ENCODE measurements at places on chromosomes 1 and 21.

- no peak for DNase-seq
These were observed 85.1 kb downstream of the CLDN17 start for GRCh38 chr21:30081506-30081905.

DNA sequence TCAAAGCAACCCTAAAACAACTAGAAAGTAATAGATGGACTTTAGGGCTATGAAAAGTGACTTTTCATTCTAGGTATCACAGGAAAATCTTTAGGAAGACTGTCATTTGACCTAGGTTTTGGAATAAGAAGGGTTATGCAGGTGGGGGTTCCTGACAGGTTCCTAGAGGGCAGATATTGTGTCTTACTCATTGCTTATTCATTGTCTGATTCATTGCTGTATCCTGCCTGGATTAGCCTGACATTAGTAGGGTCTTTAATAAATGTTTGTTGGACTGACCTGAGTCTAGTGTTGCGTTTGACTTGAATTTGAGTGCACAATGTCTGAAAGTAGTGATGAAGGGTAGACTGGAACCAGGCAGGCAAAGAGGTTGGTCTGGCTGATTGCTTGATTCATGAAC is 6.0 kb downstream of the FNBP1L start:
- no peak for DNase-seq

GRCh38 chr1:236794585-236795034 is 482 bp upstream of the MTR start:
- DNase-seq, result no peak

GRCh38 chr1:99551812-99552614 is 93.9 kb upstream of the PALMD start:
- DNase-seq, result no peak

DNA sequence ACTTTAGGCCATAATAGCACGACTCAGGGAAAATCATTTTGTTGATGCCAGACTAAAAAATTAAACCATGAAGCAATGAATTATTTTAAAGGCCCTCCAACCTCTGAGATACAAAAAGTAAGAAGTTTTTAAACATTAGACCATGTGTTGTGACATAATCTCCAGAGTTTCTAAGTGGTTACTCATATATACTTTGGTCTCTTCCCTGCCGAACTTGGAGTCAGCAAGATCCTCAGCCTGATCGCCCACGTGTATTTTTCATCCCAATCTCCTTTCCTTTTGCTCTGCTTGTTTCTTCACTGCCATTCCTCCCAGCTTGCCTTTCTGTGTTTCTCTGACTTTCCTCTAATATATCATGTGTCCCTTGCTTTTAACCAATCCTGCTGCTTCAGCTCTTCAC is 3.8 kb downstream of the ARV1 start:
- no peak for DNase-seq

DNA sequence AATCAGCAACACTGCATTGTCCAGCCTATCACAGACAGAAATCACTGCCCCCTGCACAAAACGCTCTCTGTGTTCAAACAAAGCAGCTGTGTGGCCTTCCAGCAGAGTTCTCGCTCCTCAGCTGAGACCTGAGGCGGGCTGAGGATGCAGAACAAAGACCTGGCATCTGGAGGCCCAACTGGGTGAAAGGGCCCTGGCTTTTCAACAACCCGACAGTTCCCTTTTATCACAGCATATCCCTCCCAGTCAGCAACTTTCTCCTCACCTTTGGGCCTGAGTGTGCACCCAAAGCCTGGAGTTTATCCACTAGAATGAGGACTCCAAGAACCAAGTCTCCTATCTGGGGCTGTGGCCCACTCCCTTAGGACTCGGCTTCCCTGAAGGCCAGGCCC is 42.6 kb upstream of the A3GALT2 start:
- DNase-seq, result no peak

DNA sequence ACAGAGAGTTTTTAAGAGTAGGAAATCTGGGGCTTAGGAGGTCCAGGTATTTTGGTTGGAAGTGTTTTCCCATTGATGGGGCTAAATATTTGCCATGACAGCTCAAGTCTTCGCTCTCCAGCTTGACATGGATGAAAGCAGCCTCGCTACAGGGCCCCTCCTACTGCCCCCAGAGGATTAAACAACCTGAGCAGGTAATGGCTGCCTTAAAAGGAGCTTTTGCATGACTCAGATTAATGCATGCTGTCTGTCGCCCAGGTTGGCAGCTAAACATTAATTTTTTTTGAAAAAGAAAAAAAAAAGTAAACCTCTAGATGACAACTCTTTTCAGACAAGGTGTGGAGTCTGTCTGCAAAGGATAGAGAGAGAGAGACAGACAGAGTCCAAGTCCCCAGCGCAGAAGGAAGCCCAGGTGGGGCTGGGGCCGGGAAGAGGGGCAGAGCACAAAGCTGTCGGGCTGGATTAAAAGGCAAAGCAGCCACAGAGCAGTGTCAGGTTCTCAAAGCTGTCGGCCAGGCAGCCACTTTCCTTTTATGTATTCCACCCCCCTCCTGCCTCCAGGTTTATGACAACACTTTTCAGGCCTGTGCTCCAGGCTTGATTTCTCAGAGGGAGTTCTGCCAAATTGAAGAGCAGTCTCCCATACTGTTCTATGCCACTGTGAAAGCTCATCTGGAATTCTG is 127.9 kb downstream of the CLIC6 start:
- DNase-seq, result no peak

DNA sequence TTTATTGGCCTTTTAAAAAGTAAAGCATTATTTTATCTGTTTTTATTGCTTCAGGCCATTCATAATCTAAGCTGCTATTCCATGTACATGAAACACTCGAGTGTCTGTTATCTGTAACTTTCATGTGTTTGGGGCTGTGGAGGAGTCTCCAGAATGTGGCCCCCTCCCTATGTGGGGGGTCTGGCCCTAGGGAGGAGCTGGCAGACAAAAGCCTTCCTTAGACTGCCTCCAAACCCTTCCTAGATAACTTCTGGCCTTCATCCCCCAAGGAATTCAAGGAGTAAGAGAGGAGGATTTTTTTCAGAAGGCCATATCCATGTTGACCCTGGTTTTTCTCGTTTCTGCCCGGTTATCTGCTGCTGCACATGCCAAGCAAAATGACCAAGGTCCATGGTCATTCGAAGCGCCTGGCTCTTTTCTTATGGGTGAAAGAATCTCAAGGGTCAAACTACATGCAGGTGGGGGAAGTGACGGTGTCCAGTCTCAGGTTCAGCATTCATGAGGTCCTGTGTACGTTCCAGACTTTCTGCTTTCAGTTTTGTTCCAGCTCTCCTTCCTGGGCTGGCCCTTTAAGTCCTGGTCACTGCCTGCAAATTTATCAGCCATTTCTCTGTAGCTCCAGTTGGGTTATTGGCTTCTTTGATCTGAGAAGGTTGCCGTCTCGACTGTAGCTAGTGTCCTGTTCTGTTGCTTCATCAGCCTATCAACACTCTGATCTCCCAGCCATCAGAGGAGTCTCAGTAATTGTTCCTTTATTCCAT is 8.3 kb downstream of the TENT5C start:
- no peak for DNase-seq

- DNase-seq, result no peak
These were observed 87.6 kb upstream of the TRABD2B start for GRCh38 chr1:48084826-48085225.

DNA sequence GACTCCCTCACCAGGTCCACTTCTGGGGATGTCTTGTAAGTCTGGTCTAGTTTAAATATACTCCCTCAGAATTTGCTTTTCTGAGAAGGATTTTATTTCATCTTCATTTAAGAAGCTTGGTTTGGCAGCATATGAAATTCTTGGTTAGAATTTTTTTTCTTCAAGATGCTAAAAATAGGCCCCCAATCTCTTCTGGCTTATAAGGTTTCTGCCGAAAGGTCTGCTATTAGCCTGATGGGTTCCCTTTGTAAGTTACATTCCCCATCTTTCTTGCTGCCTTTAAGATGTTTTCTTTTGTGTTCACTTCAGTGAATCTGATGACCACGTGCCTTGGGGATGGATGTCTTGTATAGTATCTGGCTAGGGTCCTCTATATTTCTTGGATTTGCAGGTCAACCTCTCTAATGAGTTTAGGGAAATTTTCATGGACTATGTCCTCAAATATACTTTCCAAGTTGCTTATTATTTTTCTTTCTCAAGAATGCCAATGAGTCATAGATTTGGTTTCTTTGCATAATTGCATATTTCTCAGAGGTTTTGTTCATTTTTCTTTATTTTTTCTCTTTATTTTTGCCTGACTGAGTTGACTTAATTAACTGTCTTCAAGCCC is 19.4 kb downstream of the TCP10L start:
- DNase-seq, result no peak

- DNase-seq, result no peak
These were observed 176.5 kb downstream of the PSMG1 start for GRCh38 chr21:39006571-39007311.

DNA sequence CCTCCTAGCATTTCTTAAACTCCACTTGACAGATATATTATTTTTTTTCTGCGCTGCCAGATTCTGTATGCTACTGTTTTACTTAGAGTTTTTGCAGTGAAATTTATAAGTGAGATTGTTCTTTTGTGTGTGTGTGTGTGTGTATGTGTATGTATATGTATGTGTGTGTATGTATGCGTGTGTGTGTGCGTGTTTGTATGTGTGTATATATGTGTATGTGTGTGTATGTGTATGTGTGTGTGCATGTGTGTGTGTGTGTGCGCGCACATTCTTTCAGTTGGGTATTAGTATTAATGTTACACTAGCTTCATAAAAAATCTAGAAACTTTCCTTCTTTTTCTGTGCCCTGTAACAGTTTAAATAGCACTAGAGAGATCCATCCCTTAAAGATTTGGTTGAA is 152.6 kb upstream of the CSF3R start:
- no peak for DNase-seq

- peak; percentile 39 for DNase-seq
These were observed 1.5 kb downstream of the ATP1A1 start for GRCh38 chr1:116374353-116375147.

GRCh38 chr1:64775113-64775512 is 30.2 kb downstream of the RAVER2 start:
- no peak for DNase-seq

GRCh38 chr1:116434849-116435248 is 61.8 kb downstream of the ATP1A1 start:
- DNase-seq, result no peak

GRCh38 chr1:39919545-39919944 is 17.8 kb upstream of the MYCL start:
- DNase-seq, result peak; percentile 36

All from BE2C (cell line).